ENCODE measurements at places on chromosomes 5 and 9. TPM values are rescaled to one million over a fixed set of nuclear protein-coding genes. Genes with fewer than 3 reads are reported as not detected.

DNA sequence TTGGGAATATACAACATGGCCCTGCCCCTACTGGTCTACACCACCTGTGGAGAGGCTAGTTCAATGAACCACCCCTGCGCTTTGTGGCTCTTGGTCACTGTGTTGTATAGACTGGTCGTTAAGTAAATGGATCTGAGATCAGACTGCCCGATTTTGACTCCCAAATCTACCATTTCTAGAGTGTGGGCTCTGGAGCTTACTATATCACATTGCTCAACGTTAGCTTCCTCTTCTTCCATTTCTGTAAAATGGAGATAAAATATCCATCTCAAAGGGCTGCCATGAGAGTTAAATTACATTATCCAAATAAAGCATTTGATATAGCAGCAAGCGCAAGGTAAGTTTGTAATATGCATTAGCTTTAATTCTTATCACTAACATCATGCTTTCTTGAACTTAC is 52.7 kb upstream of the IFNK start:
- H3K4me3 ChIP-seq = no peak overlapping the region
- DNase-seq = no peak
- no peaks in the 10 kb centered on the region for H3K36me3 ChIP-seq

GRCh38 chr5:43007911-43008362 is 32.2 kb downstream of the ANXA2R start:
- peak overlapping the region; percentile 81 for H3K4me3 ChIP-seq
- DNase-seq = peak; percentile 71
- H3K36me3 ChIP-seq = no peaks in the 10 kb centered on the region
- peaks cover 12% of the 10 kb centered on the region for H3K4me1 ChIP-seq

GRCh38 chr5:13246053-13246452 is 698.4 kb downstream of the DNAH5 start:
- no peak overlapping the region for H3K27ac ChIP-seq
- no peaks in the 10 kb centered on the region for H3K27me3 ChIP-seq
- no peak for DNase-seq

- no peaks in the 10 kb centered on the region for H3K36me3 ChIP-seq
- no peak overlapping the region for H3K4me3 ChIP-seq
- DNase-seq = no peak
- H3K27ac ChIP-seq = peak overlapping the region; percentile 41
Measured at GRCh38 chr9:6106711-6107339, 91.4 kb upstream of the RANBP6 start.

DNA sequence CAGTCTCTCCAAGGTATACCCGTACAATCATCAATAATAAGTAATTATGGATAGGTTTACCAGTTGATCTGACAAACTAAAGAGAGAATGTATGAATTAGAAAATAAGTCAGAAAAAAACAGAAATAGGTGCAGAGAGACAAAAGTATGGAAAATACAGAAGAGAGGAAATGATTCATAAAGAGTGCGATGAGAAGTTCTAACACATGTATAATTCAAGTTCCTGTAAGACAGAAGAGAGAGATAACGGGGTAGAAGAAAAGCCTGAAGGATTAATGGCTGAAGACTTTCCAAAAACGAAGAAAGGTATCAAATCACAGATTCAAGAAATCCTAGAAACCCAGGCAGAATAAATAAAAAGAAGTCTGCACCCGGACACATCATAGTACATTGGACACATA is 16.2 kb upstream of the SMU1 start:
- H3K4me1 ChIP-seq = no peaks in the 10 kb centered on the region
- peaks cover 20% of the 10 kb centered on the region for H3K27me3 ChIP-seq
- DNase-seq = no peak
- no peak overlapping the region for H3K27ac ChIP-seq
- H3K36me3 ChIP-seq = peaks cover 2% of the 10 kb centered on the region

DNA sequence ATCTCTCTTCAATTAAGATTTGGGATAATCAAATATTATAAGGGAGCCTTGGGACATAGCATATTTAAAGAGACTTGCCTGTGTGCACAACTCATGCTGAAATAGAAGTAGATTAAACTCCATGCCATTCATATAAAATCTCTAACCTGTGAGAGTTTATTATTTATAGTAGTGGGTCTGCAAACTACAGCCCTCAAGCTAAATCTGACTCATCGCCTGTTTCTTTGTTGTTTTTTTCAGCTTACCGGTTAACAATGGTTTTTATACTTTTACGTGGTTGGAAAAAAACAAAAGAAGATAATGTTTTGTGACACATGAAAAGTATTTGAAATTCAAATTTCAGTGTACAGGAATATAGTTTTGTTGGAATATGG is 61.9 kb upstream of the GHR start:
- H3K36me3 ChIP-seq = peaks cover 1% of the 10 kb centered on the region
- H3K27ac ChIP-seq = no peak overlapping the region
- no peaks in the 10 kb centered on the region for H3K27me3 ChIP-seq
- no peak for DNase-seq
- H3K4me1 ChIP-seq = peaks cover 20% of the 10 kb centered on the region
- H3K4me3 ChIP-seq = no peak overlapping the region

- no peaks in the 10 kb centered on the region for H3K36me3 ChIP-seq
- DNase-seq = no peak
- H3K4me1 ChIP-seq = no peaks in the 10 kb centered on the region
- no peaks in the 10 kb centered on the region for H3K27me3 ChIP-seq
Measured at GRCh38 chr9:117180896-117181445, 233.9 kb downstream of the ASTN2 start.

DNA sequence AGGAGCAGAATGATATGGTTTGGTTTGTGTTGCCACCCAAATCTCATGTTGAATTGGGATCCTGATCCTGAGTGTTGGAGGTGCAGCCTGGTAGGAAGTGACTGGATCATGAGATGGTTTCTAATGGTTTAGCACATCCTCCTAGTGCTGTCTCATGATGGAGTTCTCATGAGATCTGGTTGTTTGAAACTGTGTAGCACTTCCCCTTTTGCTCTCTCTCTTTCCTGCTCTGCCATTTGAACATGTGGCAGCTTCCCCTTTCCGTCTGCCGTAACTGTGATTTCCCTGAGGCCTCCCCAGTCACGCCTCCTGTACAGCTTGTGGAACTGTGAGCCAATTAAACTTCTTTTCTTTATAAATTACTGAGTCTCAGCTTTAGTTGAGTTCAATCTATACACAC is 756.8 kb upstream of the CDH6 start:
- no peak overlapping the region for H3K27ac ChIP-seq
- H3K36me3 ChIP-seq = no peaks in the 10 kb centered on the region
- H3K4me3 ChIP-seq = no peak overlapping the region
- no peaks in the 10 kb centered on the region for H3K4me1 ChIP-seq
- DNase-seq = no peak
- H3K27me3 ChIP-seq = no peaks in the 10 kb centered on the region

DNA sequence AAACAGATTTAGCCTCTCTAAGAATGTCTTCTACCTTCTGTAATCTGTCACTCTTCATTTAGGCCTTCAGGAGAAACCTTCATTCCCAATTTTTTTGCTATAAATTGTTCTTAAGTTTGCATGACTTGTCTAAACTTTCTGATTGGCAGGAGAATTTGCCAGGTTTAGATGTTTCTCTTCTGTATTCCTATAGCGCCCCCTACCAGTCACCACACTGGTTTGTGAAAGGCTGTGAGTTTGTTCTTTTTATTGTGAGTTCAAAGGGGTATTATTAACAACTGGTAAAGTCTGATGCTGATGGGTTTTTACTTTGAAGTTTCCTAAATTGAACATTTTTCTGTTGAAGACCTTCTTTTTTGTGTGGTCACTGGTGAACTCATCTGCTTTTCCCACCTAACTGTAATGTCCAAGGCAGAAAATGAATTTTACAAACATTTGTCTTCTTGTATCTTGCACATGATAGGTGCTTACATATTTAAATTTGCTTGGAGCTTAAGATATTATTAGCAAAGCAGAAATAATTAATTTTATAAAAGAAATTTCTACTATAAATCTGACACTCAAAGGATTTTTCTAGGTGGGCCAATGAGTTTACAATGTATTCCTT is 18.4 kb upstream of the F2RL2 start:
- no peaks in the 10 kb centered on the region for H3K27me3 ChIP-seq
- peaks cover 3% of the 10 kb centered on the region for H3K36me3 ChIP-seq
- peak; percentile 51 for DNase-seq
- H3K27ac ChIP-seq = no peak overlapping the region
- H3K4me3 ChIP-seq = no peak overlapping the region
- H3K4me1 ChIP-seq = peaks cover 5% of the 10 kb centered on the region

- no peak overlapping the region for H3K4me3 ChIP-seq
- no peak overlapping the region for H3K27ac ChIP-seq
- H3K27me3 ChIP-seq = no peaks in the 10 kb centered on the region
- no peak for DNase-seq
Measured at GRCh38 chr5:9313751-9314150, 232.1 kb downstream of the SEMA5A start.

DNA sequence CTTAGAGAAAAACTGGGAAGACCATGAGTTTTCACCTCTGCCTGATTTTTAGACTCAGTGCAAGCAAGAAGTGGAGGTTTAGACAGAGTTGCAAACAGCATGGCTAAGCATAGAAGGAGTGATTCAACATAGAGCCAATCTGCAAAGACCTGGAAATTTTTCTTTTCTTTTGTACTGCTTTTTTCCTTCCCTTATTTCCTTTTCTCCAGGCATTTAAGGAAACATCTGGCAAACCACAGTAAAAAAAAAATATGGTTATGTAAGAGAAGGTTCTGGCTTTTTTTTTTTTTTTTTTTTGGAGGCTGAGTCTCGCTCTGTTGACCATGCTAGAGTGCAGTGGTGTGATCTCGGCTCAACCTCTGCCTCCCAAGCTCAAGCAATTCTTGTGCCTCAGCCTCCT is 16.6 kb upstream of the DCAF12 start:
- no peaks in the 10 kb centered on the region for H3K27me3 ChIP-seq
- H3K27ac ChIP-seq = no peak overlapping the region
- DNase-seq = no peak
- no peaks in the 10 kb centered on the region for H3K4me1 ChIP-seq
- no peaks in the 10 kb centered on the region for H3K36me3 ChIP-seq

Gene STPG3
- total RNA-seq = 0.18 TPM

Gene SOHLH1
- not detected for total RNA-seq

Gene GGTA1
- 0.22 TPM for total RNA-seq

Gene GCNT4
- 1.8 TPM for total RNA-seq

Gene IL7R
- total RNA-seq = 0.25 TPM

Gene NUTM2G
- not detected for total RNA-seq
